Muscle of back (tissue), 13 donors: ENCODE measurements at places on chromosomes 7 and 10.
A peak's percentile ranks its signal among the peaks of the same experiment; 100 is the strongest.

- DNase-seq = no peak
Observed at GRCh38 chr7:100884736-100885439, 4.6 kb downstream of the UFSP1 start.

DNA sequence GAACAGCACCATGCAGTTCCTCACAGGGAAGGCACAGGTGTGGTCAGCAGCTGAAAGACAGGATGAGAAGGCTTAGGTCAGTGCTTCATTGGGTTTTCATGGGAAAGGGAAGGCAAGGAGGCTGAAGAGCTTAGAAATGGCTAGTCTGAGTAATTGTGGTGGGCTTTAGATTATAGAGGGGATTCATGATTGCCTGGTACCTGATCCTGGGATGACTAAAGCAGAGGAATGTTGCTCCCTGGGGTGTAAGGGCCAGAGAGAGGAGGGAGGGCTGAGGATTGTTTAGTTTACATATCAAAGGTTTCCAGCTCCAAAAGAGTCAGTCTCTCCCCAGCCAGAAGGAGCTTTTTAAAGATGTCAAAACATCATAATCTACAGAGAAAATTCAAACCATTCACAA, 396.3 kb upstream of the POM121L12 start:
- no peak for DNase-seq

- no peak for DNase-seq
Observed at GRCh38 chr7:157238087-157238486, 98.7 kb upstream of the DNAJB6 start.

- DNase-seq = no peak
Observed at GRCh38 chr7:152866125-152866524, 106.6 kb downstream of the ACTR3B start.

DNA sequence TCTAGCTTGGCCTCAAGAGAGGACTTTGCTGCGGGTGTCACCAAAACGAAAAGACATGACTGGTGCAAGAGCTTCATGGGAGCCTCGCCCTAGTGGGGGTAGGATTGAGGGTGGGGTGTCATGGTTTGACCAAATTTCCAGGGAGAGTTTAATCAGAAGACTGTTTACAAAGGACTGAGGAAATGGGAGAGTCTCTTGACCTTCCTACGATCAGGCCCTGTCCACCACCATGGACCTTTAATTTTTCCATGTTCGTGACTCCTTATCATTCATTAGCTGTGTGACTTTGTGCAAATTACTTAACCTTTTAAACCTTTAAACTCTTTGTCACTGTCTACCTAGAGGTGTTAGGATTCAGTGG, 23.0 kb downstream of the AKR1E2 start:
- no peak for DNase-seq

GRCh38 chr10:1631282-1631681, 106.0 kb downstream of the ADARB2 start:
- DNase-seq = no peak

DNA sequence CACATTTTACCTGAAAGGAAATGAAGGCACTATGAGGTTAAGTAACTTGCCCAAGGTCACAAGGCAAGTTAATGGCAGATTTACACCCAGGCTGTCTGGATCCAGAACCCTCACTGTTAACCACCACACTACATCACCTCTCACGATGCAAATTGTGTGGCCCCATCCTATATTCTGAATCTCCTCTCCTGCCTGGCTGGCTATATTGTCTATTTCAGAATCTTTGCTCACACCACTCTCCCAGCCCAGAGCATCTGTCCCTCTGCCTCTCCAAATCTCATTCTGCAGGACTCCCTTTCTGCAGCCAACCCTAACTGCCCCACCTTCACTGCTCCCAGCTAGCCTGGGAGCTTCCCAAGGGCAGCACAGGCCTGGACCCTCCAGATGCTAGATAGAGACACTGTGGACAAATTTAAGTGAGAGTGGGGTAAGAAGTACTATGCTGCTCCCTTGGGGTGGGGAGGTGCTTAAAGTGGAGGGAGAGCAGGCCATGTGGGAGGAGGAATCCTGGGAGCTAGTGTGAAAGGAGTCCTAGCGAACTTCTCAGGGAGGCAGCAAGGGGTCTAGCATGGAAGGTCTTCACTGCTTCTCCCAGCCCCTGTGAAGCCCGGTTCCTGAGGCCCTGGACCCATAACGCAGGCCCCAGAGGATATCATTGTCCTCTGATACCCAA, 786 bp downstream of the CUEDC2 start:
- DNase-seq = no peak

- DNase-seq = peak; percentile 88
Observed at GRCh38 chr10:110207805-110208613, 604 bp downstream of the MXI1 start.
